ENCODE measurements at places on chromosomes 7 and 10. TPM values are rescaled to one million over a fixed set of nuclear protein-coding genes. Genes with fewer than 3 reads are reported as not detected.

- no peak for DNase-seq
Observed at GRCh38 chr10:85847085-85847484, 519.5 kb downstream of the GRID1 start.

DNA sequence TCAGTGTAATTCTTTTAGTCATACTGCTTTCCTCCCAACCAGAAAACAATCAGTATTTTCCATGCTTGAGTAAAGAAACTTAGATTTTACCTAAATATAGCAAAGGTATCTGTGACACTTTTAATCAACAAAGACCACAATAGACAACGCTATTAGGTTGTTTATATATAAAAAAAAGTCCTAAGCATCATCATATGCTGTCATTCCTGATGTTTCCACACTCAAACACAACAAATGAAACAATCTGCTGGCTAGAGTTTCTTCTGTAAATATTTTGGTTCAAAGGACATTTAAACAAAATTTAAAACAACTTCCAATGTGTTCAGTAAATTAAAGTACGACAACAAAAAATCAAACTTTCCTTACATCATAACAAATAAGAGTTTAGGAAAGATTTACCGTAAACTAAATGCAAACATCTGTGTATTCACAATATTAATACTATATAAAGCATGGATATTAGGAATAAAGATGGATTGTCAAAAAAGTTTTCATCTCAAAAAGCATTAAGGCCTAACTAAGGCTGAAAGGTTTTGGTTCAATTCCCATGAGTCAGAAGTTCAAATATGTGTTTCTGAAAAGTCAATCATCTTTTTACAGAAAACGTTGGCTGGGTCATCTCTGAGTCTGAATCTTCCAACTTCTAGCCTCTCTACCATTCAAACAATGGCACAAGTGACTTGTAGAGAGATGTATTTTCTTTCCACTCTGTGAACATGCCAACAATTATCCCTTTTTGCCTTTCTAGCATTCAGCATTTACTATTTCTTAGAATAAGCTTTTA is 157.1 kb downstream of the CRPPA start:
- no peak for DNase-seq

- DNase-seq: no peak
Observed at GRCh38 chr10:64275774-64276173, 754.6 kb downstream of the REEP3 start.

The OPN1SW gene
- total RNA-seq: not detected

- no peak for DNase-seq
Observed at GRCh38 chr10:19872504-19873271, 56.5 kb downstream of the PLXDC2 start.

The INA gene
- not detected for total RNA-seq

- DNase-seq: no peak
Observed at GRCh38 chr10:52525761-52526160, 211.7 kb downstream of the DKK1 start.

DNA sequence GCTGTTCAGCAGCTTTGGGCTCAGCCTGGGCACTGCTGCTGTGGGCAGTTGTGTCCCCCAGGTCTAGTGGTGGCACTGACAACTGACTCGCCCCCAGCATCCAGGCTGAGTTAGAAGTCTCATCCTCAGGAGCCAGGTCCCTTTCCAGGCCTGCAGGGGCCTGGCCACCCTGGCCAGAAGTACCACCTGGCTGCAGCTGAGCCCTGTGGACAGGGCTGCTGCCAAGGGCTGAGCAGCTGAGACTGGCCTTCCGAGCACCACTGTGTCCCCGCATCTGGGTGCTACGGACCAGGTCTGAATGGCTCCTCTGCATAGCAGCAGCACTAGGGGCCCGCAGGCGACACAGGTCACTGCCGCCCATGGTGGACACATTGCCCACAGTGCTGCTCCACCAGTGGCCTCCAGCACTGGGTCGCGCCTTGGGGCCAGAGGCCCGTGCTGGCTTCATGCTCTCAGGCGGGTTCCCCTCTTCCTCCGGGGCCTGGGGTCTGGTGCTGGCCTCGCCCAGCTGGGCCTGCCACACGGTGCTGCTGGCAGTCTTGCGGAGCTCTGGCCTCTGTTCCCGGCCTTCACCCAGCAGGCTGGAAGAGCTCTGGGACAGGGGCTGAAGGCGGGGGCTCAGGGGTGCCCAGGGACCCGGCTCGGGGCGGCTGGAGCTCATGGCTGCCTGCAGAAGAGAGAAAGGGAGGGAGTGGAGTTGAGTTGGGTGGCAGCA is 6.2 kb downstream of the GPRIN2 start:
- DNase-seq: no peak

DNA sequence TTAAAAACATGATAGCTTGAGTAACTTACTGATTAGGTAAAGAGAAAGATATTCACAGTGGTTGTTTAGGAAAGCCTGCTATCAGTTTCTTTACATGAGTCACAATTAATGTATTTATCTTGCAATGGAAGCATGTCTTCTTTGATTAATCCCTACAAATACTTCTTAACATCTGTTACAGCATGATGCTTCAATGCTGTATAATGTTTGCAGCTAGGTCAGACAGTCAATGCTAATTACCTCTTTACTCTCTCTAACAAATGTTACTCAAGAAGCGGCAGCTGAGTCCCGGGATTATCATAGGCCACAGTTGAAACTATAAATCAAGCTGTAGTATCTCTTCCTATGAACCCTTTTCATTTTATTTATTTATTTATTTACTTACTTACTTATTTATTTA is 33.2 kb downstream of the ACBD5 start:
- DNase-seq: no peak

DNA sequence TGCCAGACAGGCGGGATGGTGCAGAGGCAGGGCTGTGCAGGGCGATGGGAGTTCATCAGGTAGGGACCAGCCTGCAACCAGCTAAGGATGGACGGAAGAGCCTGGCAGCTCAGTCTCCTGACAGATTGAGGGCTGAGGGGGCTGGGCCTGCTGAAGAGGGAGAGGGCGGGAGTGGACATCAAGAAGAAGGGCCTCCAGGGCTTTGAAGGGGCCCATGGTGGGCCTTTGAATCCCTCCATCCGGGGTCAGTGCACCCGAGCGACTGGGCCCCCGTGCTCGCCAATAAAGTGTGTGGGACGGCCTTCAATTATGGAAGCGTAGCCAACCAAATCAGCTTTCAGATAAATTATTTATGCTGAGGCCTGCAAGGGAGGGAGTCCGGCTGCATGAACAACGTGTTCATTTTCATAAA is 431.2 kb downstream of the RPS24 start:
- no peak for DNase-seq

The SLC26A5 gene
- 0.42 TPM for total RNA-seq

The CCL24 gene
- total RNA-seq: not detected

The CCDC3 gene
- total RNA-seq: 73.2 TPM

The ZNF107 gene
- total RNA-seq: 6.8 TPM

DNA sequence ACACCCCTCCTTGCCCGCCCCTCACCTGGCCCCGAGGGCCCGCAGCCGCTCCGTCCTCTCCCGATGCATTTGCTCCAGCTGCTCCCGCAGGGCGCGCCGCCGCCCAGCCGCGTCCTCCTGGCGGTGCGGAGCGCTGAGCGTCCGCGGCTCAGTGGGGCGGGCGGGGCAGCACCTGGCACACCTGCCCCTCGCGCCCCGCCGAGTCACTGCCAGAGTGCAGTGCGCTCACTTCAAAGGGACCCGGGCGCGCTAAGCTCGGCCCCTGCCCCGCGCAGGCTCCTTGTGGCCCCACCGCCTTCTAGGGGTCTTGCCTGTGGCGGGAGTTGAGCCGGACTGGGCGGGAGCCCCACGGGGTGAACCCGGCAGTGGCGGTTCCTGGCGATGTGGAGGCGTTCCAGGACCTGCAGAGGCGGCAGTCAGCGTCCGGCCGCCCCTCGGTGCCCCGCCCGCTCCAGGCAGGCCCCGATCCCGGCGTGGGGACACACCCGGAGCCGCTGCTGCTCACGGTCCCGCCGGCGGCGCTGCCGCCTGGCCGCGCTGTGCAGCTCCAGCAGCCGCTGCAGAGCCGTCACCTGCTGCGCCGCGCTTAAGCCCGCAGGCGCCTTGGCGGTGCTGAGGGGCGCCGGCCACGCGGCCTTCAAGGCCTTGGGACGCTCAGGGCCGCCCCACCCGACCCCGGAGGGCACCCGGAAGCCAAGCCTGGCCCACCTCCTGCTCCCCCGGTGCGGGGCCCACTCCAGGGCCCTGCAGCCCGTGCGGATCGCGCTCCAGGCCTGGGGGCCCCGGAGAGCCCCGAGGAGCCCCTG is 6.7 kb downstream of the ATP6V1F start:
- no peak for DNase-seq

The GFRA1 gene
- 59.2 TPM for total RNA-seq

The TMEM236 gene
- 1.8 TPM for total RNA-seq

DNA sequence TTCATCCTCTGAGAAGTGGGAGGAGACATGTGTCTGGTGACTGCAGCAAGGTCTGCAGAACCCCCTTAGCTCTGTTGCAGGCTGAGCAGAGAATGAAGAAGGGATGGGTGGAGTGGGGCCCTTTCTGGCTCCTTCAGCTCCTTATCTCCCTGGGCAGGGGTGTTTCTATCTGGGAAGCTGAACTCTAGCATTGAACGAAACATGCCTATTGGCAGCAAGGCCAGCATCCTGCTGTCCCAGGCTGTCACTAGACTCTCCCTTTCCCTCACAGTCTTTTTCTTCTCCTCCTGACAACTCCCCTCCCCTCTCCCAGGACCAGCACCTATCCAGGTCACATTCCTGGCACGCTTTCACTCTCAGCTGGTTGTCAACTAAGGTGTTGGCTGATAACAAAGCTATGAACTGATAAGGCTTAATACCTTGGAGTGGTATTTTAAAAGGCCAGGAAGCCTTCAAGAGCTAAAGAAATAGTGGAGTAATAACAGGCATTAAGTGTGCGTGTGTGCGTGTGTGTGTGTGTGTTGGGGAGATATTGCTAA is 128.8 kb upstream of the FZD8 start:
- DNase-seq: no peak

The TAS2R16 gene
- total RNA-seq: not detected

DNA sequence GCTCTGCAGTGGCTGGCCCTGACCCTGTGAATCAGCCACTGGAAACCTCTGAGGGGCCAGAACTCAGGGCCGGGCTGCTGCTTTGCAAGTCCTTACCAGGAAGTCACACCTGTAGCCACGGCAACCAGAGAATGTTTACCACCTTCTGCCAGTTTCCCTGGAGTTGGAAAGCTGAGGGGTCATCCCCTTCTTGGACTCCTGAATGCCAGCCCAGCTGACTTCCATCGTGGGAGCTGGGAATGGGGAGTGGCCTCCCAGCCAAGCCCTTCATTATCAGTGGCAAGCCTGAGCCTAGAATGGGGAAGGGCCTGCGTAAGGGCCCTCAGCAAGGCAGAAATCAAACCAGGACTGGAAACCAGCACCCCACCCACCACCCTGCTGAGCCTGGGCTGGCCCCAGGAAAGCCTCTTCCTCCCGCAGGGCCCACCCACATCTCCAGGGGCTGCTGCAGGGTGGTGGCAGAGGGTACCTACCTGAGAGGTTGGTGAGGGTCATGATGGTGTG is 6.5 kb upstream of the CRHR2 start:
- DNase-seq: no peak

The STAMBPL1 gene
- 34.5 TPM for total RNA-seq

DNA sequence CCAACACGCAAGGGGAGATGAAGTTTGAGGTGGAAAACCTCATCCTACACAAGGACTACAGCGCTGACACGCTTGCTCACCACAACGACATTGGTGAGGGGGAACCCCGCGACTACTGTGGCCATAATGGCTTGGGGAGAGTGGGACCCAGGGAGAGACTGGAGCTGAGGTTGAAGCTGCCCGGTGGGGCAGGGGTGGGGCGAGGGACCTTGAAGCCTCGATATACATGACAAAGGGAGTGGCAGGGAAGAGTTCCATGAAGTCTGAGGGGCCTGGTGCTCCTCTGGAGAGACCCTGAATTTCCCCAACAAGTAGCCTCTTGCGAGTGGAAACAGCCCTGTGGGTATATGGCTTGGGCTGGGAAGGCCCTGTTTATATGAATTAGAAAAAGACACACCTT is 3.1 kb downstream of the PLAU start:
- no peak for DNase-seq

GRCh38 chr10:112184052-112184371 is 447 bp upstream of the GPAM start:
- DNase-seq: no peak

DNA sequence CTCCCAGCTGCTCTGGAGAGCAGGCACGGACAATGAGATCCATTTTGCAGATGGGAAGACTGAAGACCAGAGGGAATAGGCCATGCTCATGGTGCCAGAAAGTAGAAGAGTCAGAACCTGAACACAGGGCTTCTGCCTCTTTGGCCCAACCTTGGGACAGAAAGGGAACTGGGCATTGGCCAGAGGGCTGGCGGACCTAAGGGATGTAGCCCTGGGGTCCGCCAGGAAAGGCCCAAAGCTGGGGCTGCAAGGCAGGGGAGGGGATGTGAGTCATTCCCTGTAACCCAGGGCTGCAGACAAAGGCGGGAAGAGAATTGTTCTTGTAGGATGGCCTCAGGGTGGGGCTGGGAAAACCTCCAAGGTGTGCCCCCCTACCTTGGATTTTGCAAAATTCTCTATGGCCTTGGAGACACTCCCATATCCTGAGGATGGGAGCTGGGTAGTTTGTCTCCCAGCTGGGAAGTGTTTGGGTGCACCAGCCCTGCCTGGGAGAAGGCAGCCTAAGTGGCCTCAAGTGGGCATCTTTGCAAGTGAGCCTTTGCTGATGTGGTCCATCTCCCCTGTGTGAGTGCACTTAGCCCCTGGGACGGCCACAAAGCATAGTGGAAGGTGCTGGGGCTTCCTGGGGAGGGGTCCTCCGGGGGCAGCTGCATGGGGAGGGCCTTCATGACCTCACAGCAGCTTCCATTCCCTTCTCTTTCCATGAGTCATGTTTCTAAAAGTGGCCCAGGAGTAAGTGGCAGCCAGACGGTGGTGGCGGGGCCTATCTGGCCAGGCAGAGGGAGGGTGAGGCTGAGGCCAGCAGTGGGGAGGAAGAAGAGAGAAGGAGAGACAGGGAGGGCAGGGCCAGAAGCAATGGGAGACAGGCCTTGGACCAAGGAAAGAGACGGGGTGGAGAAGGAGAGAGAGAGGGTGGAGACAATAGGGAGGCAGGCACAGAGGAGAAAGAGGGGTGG is 9.2 kb downstream of the AQP1 start:
- peak; percentile 9 for DNase-seq

The SPDYE9 gene
- total RNA-seq: not detected

DNA sequence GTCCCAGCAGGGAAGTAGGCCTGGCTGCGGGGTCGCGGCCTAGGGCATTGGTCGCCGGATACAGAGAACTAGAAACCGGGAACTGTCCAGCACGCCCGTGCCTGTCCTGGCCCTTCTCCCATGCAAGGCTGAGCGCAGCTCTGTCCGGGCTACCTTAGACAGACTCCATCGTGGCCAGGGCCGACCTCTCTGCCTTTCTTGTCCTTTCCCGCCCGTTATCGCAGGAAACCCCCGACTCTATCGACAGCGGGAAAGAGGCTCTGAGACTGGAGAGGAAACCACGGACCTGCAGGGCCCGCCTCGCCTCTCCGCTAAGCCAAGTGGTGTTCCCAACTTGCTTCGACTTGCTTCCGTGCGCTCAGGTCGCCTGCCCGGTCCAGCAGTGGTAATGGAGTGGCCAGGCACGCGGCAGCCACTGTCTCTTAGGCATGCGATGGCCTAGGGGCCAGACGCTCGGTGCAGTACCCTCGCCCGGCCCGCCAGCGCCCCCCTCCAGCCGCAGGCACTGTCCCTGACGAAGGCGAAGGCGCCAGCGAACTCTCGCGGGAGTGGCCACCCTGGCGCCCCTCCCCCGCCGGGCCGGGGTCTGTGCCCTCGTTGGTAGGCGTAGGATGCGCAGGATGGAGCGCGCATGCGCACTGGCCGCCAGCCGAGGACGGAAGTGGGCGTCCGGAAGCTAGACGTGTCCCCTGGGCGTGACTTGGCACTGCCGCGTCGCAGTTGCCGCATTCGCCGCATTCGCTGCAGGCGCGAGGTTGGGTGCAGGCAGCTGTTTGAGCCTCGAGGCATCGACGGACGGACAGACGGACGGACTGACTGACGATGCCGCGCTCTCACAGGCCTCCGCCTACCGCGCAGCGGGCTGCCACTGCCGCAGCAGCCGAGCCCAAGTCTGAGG is 54.4 kb downstream of the MCMBP start:
- DNase-seq: peak; percentile 33

The ADAM12 gene
- 0.87 TPM for total RNA-seq

Measured in tibial nerve (tissue), 4 donors.